ENCODE measurements at places on chromosomes 16 and 17. TPM values are rescaled to one million over a fixed set of nuclear protein-coding genes. Genes with fewer than 3 reads are reported as not detected.

Gene C16orf96
- not detected for total RNA-seq

Gene NPIPB8
- not detected for total RNA-seq

Gene TMEM98
- 45.5 TPM for total RNA-seq

Gene TSC2
- total RNA-seq: 41.6 TPM

Gene PPP1R27
- not detected for total RNA-seq

Gene ARHGDIG
- 3.6 TPM for total RNA-seq

Gene KRTAP4-5
- not detected for total RNA-seq

Gene NXN
- 24.8 TPM for total RNA-seq

Gene NQO1
- 2,292 TPM for total RNA-seq

Gene HERPUD1
- total RNA-seq: 92.5 TPM

Gene RNF157
- total RNA-seq: 11.2 TPM

Gene SLFN13
- total RNA-seq: 4.0 TPM

Gene KRT15
- 2.5 TPM for total RNA-seq

Gene CCT6B
- total RNA-seq: 1.5 TPM

Gene GSDMA
- total RNA-seq: not detected

Gene CDRT15L2
- not detected for total RNA-seq

Gene GJC1
- total RNA-seq: 27.2 TPM

Gene HEXD
- total RNA-seq: 13.0 TPM

Gene ABHD15
- total RNA-seq: 27.3 TPM

Gene CLDN7
- 3.0 TPM for total RNA-seq

Gene CNGB1
- 0.06 TPM for total RNA-seq

Gene COL1A1
- total RNA-seq: 8.7 TPM

Gene IRF8
- total RNA-seq: 0.59 TPM

Gene CRHR1
- total RNA-seq: 0.09 TPM

Gene SLC47A2
- 0.12 TPM for total RNA-seq

Gene PNMT
- total RNA-seq: not detected

Gene SDR42E2
- not detected for total RNA-seq

Gene SGSM2
- total RNA-seq: 36.7 TPM

Gene FBXO39
- not detected for total RNA-seq

Gene C16orf74
- 11.3 TPM for total RNA-seq
